ENCODE measurements at places on chromosomes 16 and 17. TPM values are rescaled to one million over a fixed set of nuclear protein-coding genes. Genes with fewer than 3 reads are reported as not detected.

Gene ATP1B2
- 0.32 TPM for total RNA-seq

DNA sequence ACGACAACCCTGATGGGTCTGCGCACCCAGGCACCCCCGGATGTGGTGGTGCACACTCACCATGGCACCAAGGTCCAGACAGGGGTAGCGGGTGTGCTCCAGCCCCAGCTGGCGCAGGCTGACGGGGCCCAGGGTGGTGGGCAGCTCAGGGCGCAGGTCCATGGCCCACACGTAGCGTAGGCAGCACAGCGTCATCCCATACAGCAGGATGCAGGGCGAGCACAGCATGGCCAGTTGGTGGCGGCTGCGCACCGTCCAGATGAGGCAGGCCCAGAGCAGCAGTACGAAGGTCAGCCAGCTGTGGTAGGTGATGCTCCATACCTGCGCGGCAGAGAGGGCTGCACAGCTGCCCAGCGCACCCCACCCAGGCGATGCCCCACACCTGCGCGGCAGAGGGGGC, 29.8 kb downstream of the CTU2 start:
- peaks cover 3% of the 10 kb centered on the region for H3K4me1 ChIP-seq
- H3K27ac ChIP-seq = no peak overlapping the region
- H3K4me3 ChIP-seq = no peak overlapping the region
- DNase-seq = no peak
- no peaks in the 10 kb centered on the region for H3K27me3 ChIP-seq

DNA sequence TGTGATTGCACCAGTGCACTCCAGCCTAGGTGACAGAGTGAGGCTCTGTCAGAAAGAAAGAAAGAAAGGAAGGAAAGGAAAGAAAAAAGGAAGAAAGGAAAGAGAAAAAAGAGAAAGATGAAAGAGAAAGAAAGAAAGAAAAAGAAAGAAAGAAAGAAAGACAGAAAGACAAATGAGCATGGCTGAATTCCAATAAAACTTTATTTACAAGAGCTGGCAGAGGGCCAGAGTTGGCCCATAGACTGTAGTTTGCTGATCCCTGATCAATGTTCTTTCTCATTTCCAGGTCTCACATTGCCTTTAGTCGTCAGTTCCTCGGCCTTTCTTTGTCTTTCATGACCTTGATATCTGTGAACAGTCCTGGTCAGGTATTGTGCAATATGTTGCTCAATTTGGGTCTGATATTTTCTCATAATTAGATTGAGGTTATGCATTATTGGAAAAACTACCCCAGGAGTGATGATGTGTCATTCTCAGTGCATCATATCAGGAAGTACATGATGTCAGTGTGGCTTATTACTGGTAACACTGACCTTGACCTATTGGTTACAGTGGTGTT, 68.5 kb upstream of the MED9 start:
- no peak overlapping the region for H3K4me3 ChIP-seq
- peaks cover 4% of the 10 kb centered on the region for H3K27me3 ChIP-seq
- H3K36me3 ChIP-seq = no peaks in the 10 kb centered on the region
- no peak overlapping the region for H3K27ac ChIP-seq
- no peak for DNase-seq

GRCh38 chr16:21192991-21193390, 18.4 kb downstream of the ZP2 start:
- H3K27me3 ChIP-seq = no peaks in the 10 kb centered on the region
- no peak overlapping the region for H3K4me3 ChIP-seq
- peaks cover 10% of the 10 kb centered on the region for H3K4me1 ChIP-seq
- DNase-seq = no peak

DNA sequence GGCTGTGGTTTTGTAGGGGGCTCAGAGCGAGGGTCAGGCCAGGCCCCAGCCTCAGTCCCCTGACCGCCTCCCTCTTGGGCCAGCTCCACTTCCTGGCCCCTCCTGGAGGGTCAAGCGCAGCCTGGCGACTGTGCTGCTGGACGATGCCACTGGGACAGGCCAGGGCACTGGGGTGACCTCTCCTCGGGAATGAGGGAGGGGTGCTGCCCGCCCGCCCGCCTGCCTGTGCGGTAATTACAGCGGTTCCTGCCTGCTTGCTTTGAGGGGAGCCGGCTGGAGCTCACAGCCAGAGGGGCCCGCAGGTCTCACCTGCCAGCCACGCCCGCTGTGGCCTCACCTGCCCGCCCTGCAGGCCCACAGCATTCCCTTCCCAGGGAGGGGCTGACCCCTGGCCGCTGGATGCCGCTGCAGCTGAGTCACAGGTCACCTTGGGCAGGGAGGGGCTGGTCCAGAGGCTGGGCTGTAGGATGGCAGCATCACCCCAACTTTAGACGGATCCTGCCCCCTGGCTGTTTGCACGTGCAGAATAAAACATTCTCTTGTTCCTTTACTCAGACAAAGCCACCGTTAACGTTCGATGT, 76.7 kb upstream of the CBX4 start:
- no peak overlapping the region for H3K27ac ChIP-seq
- no peak overlapping the region for H3K4me3 ChIP-seq
- no peaks in the 10 kb centered on the region for H3K36me3 ChIP-seq

Gene TBC1D3G
- total RNA-seq = not detected

Gene PRSS36
- total RNA-seq = not detected

GRCh38 chr16:57680842-57681375, 12.8 kb downstream of the ADGRG3 start:
- DNase-seq = no peak
- H3K4me1 ChIP-seq = no peaks in the 10 kb centered on the region
- no peak overlapping the region for H3K27ac ChIP-seq
- H3K27me3 ChIP-seq = no peaks in the 10 kb centered on the region

Gene SPATA32
- total RNA-seq = 0.21 TPM

- DNase-seq = no peak
- H3K4me1 ChIP-seq = peaks cover 23% of the 10 kb centered on the region
- H3K27me3 ChIP-seq = no peaks in the 10 kb centered on the region
- no peaks in the 10 kb centered on the region for H3K36me3 ChIP-seq
- H3K27ac ChIP-seq = no peak overlapping the region
Observed at GRCh38 chr16:75002474-75002873, 3.6 kb downstream of the ZNRF1 start.

GRCh38 chr17:20184181-20184580, 175.0 kb downstream of the SPECC1 start:
- no peaks in the 10 kb centered on the region for H3K36me3 ChIP-seq
- DNase-seq = no peak

- no peaks in the 10 kb centered on the region for H3K4me1 ChIP-seq
- no peaks in the 10 kb centered on the region for H3K27me3 ChIP-seq
- no peaks in the 10 kb centered on the region for H3K36me3 ChIP-seq
- H3K4me3 ChIP-seq = no peak overlapping the region
- H3K27ac ChIP-seq = no peak overlapping the region
Observed at GRCh38 chr17:27667656-27668487, 36.9 kb downstream of the LGALS9 start.

Gene KCNH6
- not detected for total RNA-seq

DNA sequence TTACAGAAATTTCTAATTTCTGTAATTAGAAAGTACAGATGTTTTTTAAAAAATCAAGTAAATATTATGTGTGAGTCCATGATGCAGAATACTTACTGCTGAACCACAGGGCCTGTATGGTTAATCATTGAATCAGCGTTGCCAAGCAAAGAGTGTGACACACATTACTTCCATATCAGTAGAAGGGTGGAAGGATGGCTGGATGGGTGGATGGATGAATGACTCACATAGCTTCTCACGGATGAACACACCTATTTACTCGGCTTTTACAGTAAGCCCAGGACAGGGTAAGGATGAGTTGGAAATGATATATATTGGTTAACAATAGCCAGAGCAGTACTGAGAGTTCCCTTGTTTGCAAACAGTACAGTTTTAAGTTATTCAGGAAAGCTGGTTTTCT, 495.9 kb upstream of the RBFOX1 start:
- H3K4me1 ChIP-seq = no peaks in the 10 kb centered on the region
- H3K4me3 ChIP-seq = no peak overlapping the region
- H3K27me3 ChIP-seq = no peaks in the 10 kb centered on the region
- DNase-seq = no peak
- H3K27ac ChIP-seq = no peak overlapping the region

GRCh38 chr16:69438465-69438864, 14.0 kb downstream of the CYB5B start:
- no peaks in the 10 kb centered on the region for H3K27me3 ChIP-seq
- peaks cover 32% of the 10 kb centered on the region for H3K4me1 ChIP-seq
- H3K36me3 ChIP-seq = no peaks in the 10 kb centered on the region
